ENCODE measurements at places on chromosomes 6 and 20.

GRCh38 chr20:24370249-24370648 is 99.2 kb upstream of the SYNDIG1 start:
- DNase-seq, result no peak

DNA sequence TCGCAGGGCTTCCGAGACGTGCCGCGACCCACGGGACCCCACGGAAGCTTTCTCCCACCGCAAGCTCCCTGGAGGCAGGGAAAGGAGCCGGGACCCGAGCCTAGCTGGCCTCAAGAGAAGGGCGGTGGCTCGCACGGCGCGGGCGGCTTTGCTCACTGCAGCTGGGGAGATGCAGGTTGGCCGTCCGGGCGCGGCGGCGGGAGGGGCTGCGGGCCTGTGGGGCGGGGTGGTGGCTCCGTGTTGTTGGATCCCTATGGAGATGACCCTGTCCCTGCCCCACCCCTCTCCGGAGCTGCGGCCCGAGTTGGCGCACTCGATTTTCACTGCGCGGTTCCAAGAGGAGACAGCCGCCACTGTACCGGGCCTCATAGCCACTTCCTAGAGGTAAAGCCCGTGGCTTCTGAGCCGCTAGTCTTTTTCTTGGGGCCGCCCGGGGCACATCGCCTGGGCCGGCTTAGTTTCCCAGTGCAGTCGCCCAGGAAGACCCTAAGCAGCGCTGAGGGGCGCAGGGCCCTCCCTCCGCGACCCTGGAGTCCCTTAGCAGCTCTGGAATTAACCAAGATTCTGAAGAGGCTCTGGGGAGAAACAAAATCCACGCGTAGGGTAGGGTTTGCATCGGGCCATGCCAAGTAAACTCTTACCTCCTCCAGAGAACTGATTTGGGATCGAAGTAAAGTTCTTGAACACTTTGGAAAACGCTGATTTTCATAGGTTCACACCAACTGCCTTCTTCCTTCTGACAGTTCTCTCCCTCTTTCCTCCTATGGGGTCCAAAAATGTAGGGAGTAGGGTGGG is at the start of gene ECT2L:
Gene ECT2L, plus strand, starts transcription at position 279 of the 795 bp plus-strand sequence. CDS start 17,188 bp downstream, outside the sequence.
- DNase-seq, result peak; percentile 55

DNA sequence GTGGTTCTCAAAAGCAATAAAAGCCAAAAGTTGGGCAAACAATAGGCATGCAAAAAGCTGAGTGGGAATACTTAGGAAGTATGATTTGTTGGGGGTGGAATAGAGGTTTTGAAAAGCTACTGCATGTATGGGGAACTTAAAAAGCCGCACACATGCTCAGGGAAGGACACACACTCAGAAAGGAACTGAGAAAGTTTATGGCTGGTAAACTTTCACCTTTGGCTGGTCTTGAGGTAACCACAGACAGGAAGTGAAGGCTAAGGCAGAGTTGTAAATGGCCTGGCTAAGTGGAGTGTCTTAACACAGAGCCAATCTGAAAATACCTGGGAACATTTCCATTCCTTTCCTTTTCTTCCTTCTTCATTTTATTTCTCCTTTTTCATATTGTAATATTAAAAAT is 134.5 kb upstream of the EXOC2 start:
- no peak for DNase-seq

DNA sequence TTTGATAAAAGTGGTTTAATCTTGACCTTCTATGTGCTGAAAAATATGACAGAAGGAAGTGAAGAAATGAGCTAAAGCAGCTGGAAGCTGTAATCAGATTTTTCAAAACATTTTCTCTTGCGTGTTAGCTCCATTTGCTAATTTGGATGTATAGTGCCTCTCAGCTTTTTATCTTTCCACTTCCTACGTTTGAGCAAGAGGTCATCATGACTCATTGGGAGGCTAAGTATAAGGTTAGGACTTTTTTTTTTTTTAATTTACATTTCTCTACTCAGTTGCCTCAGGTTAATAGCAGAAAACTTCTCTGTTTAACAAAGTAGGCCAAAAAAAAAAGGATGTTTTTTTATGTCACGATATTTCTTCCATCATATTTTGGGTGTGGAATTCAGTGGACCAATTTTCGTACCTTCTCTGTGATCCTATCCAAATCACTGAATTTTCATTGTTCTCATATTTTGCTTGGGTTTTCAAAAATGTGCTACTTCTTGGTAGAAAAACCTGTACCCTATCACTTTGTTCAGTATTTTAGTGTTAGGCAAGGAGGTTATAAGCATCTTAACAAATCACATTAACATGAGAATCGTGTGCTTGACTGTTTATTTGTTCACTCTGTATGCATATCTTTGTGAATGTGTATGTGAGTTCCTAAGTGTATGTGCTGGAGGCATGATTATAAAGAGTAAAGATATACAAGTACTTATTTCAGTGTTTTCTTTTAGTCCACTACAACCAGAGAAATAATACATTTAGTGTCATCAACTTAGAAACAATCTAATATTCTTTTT is 1028.3 kb upstream of the EYS start:
- DNase-seq, result no peak

GRCh38 chr6:157569543-157569942 is 188.6 kb downstream of the ZDHHC14 start:
- no peak for DNase-seq

GRCh38 chr6:157478926-157479325 is 97.9 kb downstream of the ZDHHC14 start:
- DNase-seq, result no peak

GRCh38 chr6:105087571-105088211 is 92.1 kb downstream of the POPDC3 start:
- peak; percentile 60 for DNase-seq

DNA sequence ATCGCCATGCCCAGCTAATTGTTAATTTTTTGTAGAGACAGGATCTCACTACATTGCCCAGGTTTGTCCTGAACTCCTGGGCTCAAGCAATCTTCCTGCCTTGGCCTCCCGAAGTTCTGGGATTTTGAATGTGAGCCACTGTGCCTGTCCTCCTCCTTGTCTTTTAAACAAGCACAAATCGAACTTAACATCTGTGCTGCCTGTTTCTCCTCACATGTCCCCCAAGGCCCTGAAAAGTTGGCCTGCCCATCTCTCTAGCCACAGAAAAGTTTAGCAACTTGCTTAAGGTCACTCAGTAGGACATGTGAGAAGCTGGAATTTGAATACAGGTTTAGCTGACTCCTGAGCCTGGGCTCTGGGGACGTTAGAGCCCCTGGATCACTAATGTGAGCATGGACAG is 115.7 kb upstream of the KCNG1 start:
- no peak for DNase-seq

DNA sequence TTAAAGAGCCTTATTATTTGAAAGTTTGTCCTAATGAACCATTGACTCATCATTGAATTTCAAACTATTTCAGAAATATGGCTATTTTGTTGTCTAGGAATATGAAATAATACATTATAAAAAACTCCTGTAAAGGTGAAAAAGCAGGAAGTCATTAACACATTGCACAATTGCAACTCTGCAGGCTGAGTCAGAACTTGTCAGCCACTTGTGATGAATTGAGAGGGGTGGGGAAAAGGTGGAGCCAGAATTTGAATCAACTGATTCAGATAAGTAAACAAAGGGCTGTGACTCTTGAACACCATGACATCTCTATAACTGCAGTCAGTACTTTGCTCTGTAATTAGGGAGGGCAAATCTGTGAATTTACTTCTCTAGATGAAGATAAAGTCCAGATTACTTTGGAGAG is 6.0 kb downstream of the C6orf141 start:
- no peak for DNase-seq

DNA sequence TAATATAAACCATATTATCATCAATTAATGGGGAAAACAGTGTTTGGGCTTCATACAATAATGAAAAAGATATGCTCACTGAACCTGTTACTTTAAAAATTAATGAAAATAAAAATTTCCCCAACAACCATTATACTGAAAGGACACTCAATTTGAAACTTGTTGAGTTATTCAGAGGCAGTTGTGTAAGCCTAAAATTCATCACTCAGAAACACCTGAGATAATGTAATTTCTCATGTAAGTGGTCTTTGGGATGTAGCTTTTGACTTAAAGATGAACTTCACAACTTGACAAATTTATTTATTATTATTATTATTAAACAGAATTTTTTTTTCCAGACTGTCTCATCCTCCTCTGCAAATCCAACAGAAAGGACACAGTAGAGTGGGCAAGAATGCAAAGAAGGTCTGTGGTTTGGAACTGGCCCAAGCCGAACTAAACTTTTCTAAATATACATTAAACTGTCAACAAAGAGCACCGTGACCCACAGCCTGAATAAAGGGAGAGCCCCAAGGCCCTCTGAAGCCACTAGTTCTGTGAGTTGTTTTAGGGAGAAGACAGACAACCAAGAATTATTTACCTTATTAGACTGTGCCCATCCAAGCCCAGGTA is 32.2 kb upstream of the HEY2 start:
- no peak for DNase-seq

- no peak for DNase-seq
Observed at GRCh38 chr6:56816370-56816769, 138.5 kb upstream of the BEND6 start.

DNA sequence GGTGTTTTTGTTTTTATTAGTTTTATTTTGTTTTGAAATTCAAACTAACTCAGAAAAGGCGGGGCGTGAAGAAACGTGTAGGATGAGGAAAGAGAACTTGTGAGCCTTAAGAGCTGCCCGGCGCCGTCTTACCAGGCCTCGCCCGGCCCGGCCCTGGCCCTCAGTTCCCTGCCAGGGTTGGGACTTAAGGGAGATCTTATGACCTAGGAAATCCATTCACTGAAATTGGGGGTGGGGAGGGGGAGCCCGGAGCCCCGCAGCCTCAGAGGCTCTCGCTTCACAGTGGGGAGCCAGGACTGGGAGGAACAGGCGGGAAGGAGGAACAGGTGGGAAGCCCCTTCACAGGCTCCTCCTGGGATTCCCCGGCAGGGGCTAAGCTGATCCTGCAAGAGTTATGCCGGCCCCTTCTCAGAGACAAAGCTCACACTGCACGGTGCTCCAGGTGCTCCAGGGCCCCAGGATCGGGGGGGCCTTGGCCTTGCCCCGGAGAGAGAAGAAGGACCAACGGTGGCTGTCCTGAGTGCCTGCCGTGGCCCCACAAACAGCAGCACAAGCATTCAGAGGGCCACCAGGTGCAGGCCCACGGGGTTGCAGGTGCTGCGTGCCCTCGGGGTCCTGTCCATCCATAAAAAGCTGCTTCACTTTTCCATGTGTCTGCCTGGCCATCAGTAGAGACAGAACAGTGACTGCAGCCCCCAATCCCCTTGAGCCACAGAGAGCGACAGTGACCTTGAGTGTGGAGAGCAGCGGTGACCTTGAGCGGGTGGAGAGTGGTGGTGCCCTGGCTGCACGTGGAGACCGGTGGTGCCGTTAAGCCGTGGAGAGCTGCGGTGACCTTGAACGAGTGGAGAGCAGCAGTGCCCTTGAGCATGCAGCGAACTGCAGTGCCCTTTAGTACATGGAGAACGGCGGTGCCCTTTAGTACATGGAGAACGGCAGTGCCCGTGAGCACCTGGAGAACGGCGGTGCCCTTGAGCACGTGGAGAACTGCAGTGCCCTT is 152.7 kb downstream of the DLL1 start:
- no peak for DNase-seq

GRCh38 chr6:36964908-36965307 is 10.4 kb downstream of the PI16 start:
- DNase-seq, result no peak

DNA sequence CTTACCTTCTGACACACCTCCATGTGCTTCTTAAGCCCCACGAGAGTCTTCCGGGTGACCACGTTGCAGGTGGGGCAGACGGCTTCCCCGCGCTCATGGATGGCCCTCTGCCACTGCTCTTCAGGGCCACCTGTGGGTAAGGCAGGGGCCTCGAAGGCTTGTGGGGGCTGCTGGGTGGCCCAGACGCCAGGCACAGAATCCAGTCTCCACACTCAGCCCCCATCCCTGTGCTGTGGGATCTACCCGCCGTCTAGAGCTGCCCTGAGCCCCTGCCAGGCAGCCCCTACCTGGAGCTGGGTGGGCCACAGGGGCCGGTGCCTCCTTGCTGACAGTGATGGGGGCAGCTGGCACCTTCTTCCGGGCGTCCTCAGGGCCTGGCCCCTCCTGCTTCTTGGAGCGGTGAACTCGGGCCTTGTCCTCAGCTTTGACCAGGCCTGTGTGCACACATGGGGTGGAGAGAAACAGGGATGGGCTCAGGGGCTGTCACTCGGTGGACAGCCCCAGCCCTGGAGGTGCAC is 5.9 kb downstream of the ZNF512B start:
- DNase-seq, result no peak
